ENCODE measurements at places on chromosomes 13 and 19. TPM values are rescaled to one million over a fixed set of nuclear protein-coding genes. Genes with fewer than 3 reads are reported as not detected.

DNA sequence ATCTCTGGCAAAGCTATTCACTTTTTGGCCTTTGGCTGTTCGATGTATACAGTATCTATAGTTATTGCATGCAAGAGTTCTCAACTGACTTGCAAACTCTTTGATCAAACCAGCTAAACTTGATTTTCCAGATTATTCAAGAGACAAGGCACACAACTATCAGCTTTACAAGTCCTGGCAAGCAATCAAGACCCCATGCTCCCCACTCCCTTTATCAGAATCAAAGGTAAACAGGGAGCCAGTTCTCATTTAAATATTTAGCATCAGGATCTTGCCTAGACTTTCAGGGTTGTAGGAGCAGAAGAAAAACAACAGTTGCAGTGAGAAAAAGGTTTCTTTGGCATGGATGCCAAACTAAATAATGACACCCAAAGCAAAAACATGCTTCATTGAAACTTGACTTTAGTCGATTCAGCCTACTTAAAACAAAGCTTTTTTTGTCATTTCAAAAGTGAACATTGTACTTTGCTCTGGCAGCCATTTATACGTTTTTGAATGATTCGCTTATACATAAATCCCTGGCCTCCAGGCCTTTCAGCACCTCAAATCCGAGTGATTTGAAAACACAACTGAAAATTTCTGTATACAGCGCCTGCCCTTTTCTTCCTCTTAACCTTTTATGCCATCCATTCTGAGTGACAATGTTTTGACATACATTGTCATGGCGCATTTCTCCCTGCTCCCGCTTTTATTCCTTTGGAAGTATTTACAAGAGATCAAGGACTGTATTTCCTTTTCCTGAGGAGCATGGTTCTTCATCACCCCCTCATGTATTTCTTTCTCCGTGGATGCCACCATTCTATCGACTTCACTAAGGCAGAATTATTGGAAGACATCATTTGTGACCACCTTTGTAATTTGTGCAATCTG is 340.8 kb downstream of the KLF5 start:
- DNase-seq, result no peak

- DNase-seq, result no peak
These were observed 84.7 kb upstream of the GPR183 start for GRCh38 chr13:99391781-99392469.

- DNase-seq, result peak; percentile 33
These were observed 5.7 kb upstream of the PEX11G start for GRCh38 chr19:7494416-7495098.

DNA sequence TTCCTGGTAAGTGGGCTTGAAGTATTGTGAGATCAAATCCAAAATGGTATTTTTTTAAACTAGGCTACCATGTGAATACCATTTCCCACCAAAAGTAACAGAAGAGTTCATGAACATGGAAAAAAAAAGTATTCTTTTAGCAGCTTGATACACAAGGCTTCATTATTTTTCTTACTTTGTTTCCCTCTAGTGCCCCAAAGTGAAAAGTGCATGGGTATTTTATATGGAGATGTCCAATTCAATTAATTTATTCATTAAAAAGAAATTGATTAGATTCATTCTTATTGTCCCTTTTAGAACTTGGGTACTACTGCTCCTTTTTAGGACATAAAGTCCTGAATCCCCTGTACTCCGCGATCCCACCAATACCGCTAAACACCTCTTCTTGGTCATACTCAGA is 28.6 kb upstream of the SCEL start:
- no peak for DNase-seq

GRCh38 chr19:42409477-42409876 is 17.7 kb downstream of the LIPE start:
- no peak for DNase-seq

- no peak for DNase-seq
These were observed 4.4 kb downstream of the ELSPBP1 start for GRCh38 chr19:47998800-47999199.

DNA sequence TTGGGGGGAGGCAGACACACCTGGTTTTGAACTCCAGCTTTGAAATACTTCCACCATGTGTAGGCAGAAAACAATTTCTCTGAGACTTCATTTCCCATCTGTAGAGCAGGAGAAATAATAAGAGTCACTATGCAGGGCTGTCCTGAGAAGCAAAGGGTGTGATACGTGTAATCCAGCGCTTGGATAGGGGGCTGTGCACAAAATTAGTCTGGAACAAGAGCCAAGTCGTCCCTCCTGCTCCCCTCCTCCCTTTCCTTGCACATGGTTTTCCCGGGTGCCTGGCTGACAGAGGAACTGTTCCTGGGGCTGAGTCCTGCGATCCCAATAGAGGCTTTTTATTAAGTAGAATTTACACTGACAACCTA is 29.6 kb upstream of the UBE2L5 start:
- no peak for DNase-seq

GRCh38 chr19:8578642-8579265 is 1.5 kb upstream of the MYO1F start:
- DNase-seq, result peak; percentile 85

DNA sequence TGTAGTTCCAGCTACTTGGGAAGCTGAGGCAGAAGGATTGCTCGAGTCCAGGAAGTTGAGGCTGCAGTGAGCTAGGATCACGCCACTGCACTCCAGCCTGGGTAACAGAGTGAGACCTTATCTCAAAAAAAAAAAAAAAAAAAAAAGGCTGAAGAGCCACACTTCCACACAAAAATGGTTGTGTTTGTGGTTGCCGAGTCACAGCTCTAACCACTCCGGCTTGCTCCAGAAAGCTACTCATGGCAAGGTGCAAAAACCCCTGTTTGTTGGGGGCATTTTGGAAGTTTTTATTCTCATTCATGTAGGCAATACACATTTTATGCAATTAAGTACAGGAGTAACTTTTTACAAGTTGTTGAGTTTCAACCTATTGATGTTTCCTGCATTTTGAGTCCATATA is 93.5 kb downstream of the INSR start:
- DNase-seq, result no peak

DNA sequence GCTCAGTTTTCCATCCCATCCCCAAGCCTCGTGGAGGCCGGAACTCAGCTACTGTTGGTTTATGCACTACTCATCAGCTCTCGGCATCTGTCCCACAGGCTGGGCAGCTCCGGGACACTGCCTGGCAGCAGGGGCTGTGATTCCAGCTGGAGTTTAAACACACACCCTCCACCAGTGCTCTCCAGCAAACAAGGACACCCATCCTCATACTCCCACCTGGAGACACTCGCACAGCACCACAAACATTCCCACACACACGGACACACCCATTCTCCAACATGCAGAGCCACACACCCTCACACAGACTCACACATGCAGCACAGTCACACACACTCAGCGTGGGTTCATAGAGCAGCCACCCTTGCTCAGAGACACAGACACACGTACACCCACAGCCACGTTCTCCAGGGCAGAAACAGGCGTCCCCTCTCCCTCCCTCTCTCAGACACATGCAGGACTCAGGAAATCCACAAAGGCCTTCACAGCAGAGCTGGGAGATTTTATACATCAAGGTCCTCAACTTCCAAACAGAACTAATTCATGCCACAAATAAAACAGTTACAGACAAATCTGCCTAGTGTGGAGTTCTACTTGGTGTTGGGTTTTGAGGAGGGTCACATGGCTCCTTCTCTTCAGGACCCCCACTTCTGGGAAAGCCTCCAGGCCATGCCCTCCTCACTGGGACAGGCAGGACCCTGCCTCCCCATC is 785.4 kb downstream of the UQCRFS1 start:
- no peak for DNase-seq

GRCh38 chr19:54918499-54918898 is 12.6 kb downstream of the NCR1 start:
- DNase-seq, result peak; percentile 8

The ZNF66 gene
- 29.5 TPM for total RNA-seq

The GIPR gene
- total RNA-seq, result not detected

The KMT2B gene
- 16.0 TPM for total RNA-seq

Measured in neural progenitor cell (in vitro differentiated cells).